ENCODE measurements at places on chromosomes 6 and 20. TPM values are rescaled to one million over a fixed set of nuclear protein-coding genes. Genes with fewer than 3 reads are reported as not detected.

COL10A1 gene
- under 0.01 TPM for total RNA-seq

RIPOR3 gene
- total RNA-seq, result 11.0 TPM

GABBR1 gene
- total RNA-seq, result 8.8 TPM

SOX4 gene
- total RNA-seq, result 10.0 TPM

ADGB gene
- not detected for total RNA-seq

TMEM14A gene
- total RNA-seq, result 35.0 TPM

PTCRA gene
- not detected for total RNA-seq
